ENCODE measurements at places on chromosomes 2 and 18.

DNA sequence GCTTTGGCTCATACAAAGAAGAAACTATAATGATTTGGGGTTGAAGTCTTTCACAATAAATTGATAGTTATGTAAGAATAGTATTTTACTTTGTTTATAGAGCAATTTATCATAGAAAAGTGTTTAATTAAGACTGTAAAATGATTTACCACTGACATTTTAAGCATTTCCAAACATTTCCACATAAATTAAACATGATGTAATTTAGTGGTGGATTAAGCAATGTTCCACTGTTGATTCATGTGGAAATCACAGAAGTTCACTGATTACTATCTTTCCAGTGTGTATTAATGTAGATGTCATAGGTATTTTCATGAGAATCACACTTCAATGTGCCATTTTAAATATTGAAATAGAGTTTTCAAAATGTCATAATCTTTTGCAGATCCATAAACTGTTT lies 40.1 kb upstream of the GRB14 start:
- no peak for DNase-seq

- DNase-seq, result no peak
Observed at GRCh38 chr2:26979741-26980140, 9.3 kb downstream of the MAPRE3 start.

DNA sequence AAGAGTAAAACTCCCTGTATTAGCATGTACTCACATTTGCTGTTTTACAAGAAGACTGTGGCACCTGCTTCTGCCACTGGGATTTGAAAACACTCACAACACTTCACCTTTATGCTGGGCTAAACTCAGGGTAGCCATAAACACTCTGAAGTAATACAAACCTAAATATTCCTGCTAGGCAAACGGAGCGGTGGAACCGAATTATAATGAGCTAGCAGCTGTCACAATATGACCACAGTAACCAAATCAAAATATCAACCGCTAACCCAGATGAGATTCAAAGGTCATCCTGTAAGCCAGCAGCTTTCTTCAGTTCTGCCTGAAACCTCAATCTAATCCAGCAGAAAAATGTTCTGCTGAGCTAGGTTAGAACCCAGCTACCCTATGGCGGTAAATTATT lies 132.1 kb downstream of the TCF4 start:
- no peak for DNase-seq

DNA sequence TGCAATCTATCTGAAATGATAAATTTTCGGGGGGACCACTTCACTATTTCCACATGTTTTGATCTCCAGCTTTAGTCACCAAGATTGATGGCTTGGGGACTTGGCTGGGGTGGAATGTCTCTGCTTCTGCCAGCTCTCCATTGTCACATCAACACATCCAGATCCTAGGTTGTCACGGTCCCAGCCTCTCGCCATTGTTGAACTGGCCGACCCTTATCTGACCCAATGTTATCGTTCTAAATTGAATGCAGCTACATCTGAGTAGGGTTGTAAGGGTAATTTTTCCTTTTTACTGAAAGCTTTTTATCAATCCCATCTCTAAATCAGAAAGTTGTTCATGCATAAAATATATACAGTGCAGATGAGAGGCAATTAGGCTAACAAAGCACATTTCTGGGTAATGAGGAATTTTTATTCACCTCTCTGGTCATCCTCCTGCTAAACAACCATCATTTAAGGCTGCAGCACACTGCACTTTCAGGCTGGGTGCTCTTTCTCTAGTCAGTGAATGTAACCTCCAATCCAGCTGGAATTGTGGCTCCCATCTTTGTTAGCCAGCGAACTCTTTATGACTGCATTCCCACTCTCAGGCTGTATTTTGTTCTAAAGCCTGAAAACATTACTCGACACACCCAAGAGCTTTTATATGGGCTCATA lies 128.2 kb downstream of the COL4A4 start:
- DNase-seq, result no peak

DNA sequence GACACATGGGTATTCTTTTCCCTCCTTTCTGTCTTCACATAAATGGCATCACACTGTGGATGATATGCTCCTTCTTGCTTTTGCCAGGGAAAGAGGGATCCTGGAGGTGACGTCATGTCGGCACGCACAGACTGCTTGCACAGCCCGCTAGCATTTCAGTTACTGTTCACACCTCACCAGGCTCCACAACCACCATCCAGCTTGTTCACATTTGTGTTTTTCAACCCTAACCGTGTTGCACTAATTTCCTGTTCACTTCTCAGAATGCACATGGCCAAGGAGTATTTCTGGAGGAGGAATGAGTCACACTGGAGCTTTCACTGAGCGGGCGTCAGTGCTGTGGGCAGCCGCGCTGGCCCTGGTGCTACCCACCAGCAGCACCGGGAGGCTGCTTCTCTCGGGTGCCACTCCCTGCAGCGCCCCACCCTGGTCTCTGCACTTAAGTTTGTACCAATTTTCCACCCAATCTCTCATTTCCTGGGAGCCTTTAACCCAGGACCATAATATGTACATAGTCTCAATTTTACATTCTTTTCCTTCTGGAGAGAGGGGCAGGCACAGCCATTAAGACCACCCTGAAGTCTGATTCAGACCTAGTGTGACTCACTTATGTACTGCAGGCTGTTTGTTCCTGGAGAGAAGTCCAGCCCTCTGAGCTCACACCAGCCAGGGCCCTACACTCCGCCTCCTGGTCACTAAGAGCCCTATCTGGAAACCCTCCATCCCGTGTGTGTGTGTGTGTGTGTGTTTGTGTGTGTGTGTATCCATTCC lies 65.1 kb downstream of the MBP start:
- no peak for DNase-seq

GRCh38 chr2:102235491-102235890 lies 48.7 kb downstream of the IL1RL2 start:
- no peak for DNase-seq

DNA sequence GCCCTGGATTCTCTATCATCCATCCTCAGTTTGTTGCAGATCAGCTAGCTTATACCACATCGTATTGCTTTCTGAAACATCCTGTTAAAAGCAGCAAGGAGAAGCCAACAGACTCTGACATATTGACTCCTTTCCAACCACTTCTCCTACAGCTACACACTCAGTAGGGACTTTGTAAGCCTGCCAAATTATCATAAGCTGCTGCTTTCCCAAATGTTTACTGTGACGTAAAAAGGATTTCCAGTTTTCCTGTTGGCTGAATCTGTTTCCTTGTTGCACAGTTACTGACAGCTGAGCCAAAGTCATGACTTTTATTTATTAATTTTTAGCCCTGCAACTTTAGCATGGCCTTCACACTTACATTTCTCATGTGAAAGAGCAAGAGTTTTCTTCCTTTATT lies 294.3 kb downstream of the KCNJ3 start:
- DNase-seq, result no peak

GRCh38 chr18:37253394-37254235 lies 312.0 kb downstream of the CELF4 start:
- DNase-seq, result no peak
